Activated CD4-positive, alpha-beta T cell treated with anti-CD3 and anti-CD28 coated beads, Interleukin-2, amount 50 U/mL, for 24 hours (primary cell): ENCODE measurements at places on chromosomes 4 and X.

- no peak for DNase-seq
These were observed 84.0 kb downstream of the WWC2 start for GRCh38 chr4:183182873-183183725.

DNA sequence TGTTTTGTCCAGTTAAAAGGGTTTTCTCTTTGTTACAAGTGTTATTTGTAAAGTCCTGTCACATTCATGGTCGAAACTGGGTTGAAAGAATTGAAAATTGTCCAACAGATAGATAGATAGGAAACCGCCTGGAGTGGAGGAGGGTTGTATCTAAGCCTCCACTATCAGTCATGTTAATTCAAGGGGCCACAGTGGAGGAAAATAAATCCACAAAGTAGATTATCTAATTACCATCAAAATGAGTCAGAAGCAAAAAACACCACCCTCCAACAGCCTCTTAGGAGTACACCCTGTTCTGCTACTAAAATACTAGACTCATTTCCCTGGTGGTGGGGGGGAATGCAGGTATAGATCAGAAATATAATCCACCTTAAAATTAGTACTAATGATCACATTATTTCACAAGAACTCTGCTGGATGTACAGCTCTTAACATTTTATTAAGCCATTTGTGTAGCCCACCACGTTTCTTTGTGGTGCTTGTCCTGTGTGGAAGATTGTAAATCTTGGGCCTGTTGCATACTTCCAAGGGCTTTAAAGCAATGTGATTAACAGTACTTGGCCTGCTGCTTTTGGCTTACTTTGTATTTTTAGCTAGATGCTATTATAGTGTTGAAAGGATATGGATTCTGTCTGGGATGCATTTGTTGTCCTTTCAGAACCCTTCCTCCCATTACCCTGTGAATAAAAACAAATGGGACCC lies 26.8 kb downstream of the RBBP7 start:
- no peak for DNase-seq

GRCh38 chr4:52017814-52018213 lies 2.3 kb downstream of the LRRC66 start:
- no peak for DNase-seq

GRCh38 chr4:37890801-37891259 lies at the start of gene TBC1D1:
Gene TBC1D1, plus strand, starts transcription at chr4:37891084. Its CDS starts 11,012 bp downstream, at chr4:37902096.
- peak; percentile 35 for DNase-seq

DNA sequence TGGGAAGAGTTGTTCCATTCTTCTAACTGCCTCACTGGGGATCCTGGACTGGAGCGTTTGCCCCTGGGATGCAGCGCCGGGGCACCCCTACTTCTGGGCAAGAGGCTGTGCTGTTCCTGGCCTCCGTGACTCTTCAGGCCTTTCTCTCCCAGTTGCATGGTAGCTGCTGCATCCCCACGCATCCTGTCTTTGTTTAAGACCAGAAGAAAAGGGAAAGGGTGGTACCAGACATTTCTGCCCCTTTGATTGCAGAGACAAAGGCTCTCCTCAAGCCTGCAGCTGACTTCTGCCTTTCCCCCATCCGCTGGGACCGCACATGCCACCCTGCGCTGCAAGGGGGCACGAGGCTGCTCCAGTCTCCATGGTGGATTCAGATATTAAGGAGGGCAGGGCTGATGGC lies 70.4 kb downstream of the SHROOM2 start:
- no peak for DNase-seq

GRCh38 chr4:140463182-140463581 lies 34.9 kb downstream of the MGAT4D start:
- DNase-seq, result no peak

DNA sequence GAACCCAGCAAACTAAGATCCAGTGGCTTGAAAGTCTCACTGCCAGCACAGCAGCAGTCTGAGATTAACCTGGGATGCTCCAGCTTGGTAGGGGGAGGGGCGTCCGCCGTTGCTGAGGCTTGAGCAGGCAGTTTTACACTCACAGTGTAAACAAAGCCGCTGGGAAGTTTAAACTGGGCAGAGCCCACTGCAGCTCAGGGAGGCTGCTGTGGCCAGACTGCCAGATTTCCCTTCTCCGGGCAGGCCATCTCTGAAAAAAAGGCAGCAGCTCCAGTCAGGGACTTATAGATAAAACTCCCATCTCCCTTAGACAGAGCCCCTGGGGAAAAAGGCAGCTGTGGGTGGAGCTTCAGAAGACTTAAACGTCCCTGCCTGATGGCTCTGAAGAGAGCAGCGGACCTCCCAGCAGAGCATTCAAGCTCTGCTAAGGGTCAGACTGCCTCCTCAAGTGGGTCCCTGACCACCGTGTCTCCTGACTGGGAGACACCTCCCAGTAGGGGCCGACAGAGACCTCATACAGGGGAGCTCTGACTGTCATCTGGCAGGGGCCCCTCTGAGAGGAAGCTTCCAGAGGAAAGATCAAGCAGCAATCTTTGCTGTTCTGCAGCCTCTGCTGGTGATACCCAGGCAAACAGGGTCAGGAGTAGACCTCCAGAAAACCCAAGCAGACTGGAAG lies 45.1 kb upstream of the CDX4 start:
- DNase-seq, result no peak

DNA sequence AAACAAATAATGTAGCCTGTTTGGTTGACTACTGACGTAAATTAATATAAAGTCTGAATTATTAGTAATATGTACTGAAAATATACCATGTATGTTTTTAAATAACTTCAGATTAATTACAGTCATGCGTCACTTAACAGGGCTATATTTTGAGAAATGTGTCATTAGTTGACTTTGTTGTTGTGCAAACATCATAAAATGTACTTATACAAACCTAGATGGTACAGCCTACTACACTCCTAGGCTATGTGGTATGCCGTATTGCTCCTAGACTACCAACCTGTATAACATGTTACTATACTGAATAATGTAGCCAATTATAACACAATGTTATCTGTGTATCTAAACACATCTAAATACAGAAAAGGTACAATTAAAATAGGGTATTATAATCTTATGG lies 66.6 kb downstream of the RNF150 start:
- DNase-seq, result no peak

DNA sequence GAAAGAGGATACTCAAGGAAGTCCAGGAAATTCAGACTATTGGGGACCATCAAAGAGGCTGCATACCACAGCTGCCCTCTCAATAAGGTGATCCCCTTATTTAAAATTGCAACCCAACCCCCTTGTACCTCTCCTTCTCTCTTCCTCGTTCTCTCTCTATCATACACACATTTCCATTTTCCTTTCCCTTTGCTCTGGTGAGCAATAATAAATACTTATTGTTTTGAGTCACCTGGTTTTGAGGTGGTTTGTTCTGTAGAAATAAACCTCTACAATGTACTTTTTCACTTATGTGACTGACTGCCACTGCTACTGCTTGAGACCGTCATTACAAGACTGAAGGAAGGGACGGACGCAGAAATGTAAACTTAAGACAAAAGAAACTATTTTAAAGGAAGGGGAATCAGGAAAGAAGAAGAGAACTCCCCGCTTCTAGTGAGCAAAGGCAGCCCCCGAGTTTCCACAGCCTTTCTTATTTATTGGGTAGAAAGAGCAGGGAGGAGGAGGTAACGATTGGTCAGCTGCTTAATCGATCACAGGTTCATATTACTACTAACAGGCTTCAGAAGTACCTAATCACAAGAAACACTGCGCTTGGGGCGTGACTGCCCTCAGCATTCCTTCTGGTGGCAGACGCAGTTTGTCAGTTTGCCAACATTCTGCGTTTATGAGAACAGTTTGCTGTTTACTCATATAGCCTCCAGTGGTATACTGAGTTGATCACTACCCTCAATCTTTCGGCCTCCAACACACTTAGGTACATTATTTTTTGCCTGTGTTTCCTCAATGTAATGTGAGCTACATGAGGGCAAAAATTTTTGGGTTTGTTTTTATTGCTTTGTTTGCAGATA lies 16.9 kb upstream of the TMEM165 start:
- no peak for DNase-seq

DNA sequence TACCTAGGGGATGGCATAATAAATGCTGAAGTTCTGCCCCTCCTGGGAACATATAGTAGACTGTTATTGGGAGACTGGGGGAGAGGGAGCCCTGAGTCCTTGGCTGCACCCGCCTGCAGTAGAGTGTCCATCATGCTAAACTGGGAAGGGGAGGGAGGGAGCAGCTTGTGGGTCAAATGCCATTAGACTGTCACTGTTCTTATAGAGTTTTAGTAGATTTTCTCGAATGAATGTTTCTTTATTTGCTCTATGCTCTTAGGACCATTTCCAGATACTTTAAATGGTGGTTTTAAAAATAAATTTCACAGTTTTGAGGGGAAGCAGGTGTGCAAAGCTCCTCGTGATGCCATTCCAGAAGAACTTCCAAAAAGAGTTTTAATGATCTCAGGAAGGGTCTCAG lies 111.6 kb upstream of the USP9X start:
- no peak for DNase-seq

GRCh38 chr4:113555868-113556267 lies 205.7 kb downstream of the CAMK2D start:
- DNase-seq, result no peak

DNA sequence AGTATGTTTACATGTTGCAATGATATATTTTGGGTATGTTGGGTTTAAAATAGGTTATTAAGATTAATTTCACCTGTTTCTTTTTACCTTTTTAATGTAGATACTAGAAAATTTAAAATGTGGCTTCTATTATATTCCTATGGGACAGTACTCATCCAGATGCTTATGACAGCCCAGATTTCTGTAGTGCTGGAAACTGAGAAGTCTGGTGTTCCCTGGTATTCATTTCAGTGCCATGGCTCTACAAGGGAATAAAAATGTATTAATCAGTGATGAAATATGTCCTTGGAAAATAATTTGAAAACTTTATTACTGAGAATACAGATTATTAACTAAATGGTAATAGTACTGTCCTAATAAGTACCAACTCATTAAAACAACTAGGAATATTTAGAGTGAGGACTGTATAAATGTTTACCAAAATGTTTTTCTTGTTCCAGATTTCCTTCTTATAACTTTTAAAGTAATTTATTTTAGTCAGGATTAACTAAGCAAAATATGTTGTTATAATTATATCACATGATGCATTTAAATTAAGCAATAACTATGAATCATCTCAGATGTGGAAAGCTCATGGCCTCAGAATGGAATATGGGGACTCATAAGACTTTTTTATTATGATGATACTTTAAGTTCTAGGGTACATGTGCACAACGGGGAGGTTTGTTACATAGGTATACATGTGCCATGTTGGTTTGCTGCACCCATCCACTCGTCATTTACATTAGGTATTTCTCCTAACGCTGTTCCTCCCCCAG lies 25.3 kb downstream of the ARHGAP24 start:
- no peak for DNase-seq

DNA sequence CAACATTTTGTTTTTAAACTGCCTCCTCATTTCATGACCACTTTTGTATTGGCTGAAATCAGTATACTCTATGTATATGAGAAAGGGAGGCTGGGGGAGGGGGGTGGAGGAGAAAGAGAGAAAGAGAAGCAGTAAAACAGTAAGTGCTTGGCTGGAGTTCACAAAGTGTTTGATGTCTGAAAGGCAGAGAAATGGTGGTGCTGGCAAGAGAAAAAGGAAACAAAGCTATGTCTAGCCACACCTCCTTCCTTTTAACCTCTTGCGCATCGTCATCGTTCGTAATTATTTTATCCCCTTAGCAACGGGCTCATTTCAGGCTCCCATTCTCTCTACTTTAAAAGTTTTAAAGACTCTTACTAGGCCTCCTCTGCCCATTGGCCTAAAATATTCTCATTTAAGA lies 25.6 kb downstream of the RPA4 start:
- DNase-seq, result no peak

DNA sequence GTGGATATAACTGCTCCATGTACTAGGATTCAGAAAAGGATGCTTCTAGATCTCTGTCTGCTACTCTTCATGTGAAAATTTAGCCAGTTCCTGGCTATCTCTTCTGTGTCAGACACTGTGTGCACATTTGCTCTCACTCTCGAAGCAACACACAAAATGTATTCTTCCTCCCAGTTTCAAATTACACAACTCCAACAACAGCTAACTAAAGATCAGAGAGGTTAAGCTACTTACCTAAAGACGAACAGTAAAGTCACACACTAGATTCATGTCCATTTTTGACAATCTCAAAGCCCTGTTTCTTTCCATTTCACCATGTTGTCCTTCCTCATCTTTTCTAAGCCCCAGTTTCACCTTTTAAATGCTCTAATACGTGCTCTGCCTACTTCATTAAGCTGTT lies 2.2 kb downstream of the CLNK start:
- no peak for DNase-seq

DNA sequence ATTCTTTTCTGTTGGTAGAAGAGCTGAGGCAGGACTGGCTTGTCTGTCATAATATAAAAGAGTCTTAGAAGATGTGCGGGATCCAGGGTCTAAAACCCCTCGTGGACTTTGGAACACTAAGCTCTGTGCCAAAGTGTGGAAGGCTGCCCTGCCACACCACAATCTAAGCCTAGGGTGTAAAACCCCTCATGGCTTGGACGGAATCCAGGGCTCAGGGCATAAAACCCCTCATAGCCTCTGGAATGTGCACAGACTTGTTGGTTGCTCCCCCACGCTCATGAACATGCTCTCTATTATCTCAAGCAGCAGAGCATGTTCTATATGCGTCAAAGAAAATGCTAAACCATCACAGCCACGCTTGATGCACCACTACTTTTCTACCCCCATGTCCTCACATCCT lies 483.6 kb downstream of the GABRG1 start:
- DNase-seq, result no peak

DNA sequence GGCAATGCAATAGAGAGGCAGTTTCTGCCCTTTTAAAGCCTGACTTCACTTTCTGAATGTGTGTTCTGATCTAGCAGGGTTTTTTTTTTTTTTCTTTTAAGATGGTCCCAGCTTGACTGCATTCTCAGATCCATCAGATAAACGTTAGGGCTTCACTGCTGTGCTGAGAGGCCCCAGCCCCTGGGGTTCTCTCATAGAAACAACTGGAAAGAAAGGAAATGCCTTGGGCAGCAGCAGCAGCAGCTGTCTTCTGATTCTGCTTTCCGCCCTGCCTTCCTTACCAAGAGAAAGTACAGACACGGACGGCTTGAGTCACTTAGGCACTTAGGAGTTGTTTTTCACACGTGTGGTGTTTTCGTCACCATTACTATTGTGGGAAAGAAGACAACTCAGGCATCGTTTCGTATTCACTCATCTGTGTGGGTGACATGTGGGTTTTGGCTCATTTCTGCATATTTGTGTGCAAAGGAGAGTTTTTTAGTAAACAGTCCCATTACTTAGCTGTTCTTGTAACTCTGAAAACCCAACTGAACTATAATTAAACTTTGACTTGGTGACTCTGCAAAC lies 172.0 kb downstream of the PTTG2 start:
- DNase-seq, result peak; percentile 83

DNA sequence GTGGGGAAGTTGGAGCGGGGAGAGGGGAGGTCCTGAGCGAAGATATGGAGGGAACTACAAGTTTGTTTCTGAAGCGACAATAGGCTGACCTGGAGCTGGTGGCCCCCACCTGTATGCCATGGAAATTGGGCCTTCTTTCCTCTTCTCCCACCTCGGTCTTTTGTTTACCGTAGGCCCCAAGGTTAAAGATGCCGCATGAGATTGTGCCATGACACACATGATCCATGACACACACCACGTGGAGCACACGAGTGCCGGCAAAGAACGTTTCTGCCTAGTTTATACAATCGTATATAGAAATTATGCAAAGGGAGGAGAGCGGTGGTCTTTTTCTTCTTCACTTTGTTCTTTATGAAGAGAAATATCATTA lies 408 bp downstream of the TMEM33 start:
- no peak for DNase-seq
